ENCODE measurements at places on chromosomes 1 and 21.
A peak's percentile ranks its signal among the peaks of the same experiment; 100 is the strongest.

GRCh38 chr21:34345091-34345871, 18.5 kb upstream of the KCNE2 start:
- DNase-seq = no peak

DNA sequence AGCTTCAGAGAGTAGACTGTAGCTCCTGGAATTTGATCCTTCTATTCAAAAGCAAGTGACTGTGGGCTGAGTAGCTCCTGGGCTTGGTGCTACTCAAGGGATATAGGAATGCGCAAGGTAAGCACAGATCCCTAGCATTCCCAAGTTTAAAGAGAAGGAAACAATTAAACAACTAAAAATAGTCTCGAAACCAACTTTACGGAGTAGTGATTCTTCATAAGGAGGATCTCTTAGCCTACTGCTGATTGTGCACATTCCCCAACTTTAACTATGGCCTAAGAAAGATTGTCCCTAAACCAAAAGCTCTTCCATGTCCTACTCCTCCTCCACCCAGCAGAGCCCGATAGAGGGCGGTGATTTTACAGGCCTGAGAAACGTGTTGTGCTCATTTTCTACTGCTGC, 226.5 kb upstream of the CAMK1G start:
- DNase-seq = no peak

DNA sequence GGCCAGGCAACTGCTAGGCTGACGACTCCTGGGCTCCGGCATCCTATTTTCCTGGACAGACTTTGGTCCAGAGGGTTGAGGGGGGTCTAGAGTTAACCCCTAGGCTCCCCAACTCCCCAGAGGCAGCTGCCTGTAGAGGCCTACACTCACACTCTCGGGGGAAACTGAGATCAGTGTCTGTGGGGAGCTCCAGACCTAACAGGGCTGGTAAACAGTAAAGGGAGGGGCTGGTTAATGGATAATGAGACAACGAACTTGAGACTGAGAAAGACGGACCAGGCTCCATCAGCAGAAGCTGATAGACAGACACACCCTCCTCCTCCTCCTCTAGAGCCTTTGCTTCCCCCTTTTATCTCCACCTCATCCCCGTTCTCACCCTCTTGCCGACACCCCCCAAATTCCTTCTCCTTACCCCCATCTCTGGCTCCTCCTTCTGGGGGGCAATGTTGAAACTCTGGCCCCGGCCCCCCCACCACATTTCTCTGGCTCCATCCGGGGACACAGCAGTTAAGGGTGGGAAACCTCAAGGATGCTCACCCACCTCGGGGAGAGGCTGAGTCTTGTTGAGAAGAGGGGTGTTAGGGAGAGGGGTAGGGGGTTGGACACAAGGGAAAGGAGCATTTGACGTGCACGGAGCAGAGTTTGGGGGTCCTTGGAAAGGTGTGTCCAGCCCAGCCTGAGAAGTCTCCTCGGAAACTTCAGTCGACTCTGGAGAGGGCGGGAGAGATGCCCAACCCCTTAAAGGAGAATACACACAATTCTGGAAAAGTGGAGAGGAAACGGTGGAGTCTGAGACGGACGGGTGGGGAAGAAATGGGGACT, at the start of gene MTMR11:
Gene MTMR11 (minus strand): TSS at position 710 of the 822 bp plus-strand sequence. CDS start 232 bp downstream, at position 478.
- no peak for DNase-seq

DNA sequence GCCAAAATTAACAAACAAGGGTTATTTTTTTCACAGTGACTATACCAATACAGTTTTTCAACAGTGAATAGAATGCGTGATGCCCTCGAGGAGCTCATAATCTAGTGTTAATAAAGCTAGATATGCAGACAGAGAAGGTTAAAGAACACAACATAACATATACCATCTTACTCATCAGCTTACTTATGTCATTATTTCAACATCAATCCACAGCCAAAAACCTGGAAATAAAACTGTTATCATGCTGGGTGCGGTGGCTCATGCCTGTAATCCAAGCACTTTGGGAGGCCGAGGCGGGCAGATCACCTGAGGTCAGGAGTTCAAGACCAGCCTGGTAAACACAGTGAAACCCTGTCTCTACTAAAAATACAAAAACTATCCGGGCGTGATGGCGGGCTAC, 6.1 kb downstream of the STX6 start:
- no peak for DNase-seq

DNA sequence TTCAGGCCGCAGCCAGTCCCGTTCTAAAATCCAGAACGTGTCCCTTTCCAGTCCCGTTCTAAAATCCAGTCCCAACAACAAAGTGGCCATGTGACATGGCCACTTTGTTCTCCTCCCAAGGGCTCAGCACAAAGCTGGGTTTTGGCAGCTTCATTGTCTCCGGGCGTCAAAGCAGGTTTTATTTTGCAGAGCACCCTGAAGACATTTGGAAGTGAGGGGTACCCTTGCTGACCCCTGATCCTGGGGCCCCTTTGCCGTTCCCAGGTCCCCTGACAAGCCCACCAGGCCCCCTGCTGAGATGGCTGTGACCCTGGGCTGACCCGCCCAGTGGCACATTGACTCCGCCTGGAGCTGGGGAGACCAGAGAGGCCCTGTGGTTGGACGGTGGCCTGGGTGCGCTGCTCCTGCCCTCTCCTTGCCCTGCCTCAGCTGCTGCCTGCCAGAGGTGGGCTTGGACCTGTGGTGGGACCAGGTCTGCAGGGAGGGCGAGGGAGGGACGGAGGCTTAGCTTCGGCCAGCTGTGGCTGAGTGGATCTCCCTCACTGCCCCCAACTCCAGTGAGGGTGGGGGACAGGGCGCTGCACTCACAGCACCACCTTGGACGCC, 4.3 kb downstream of the PFKL start:
- DNase-seq = no peak

DNA sequence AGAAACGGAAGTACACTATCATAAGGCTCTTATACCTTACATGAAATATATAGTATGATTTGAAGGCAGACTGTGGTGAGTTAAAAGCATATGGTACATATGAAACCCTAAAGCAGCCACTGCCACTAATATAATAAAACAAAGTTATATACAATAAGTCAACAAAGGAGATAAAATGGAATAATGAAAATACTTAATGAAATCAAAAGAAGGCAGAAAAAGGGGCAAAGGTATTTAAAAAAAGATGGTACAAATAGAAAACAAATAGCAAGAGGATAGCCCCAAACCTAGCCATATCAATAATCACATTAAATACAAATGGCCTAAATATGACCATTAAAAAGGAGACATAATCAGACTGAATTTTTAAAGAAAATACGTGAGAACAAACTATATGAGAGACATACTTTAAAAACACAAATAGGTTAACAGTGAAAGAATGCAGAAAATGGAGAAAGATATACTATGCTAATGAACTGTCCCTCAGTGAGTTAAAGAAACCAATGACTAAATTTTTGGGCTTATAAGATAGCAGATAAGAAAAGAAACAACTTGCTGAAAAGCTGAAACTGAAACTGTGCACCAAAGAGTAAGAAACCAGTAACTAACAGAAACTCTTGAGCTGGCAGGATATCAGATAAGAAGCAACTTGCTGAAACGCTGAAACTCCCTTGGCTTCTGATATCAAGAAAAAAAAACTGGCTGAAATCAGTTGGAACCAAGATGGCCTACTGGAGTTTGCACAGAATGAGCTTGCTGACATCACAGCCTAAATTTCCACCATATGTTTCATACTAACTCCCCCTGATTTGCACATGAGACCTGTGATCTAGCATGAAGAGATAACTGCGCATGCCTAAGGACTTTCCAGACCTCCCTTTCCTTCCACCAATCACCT, 44.3 kb upstream of the IL10 start:
- DNase-seq = no peak

DNA sequence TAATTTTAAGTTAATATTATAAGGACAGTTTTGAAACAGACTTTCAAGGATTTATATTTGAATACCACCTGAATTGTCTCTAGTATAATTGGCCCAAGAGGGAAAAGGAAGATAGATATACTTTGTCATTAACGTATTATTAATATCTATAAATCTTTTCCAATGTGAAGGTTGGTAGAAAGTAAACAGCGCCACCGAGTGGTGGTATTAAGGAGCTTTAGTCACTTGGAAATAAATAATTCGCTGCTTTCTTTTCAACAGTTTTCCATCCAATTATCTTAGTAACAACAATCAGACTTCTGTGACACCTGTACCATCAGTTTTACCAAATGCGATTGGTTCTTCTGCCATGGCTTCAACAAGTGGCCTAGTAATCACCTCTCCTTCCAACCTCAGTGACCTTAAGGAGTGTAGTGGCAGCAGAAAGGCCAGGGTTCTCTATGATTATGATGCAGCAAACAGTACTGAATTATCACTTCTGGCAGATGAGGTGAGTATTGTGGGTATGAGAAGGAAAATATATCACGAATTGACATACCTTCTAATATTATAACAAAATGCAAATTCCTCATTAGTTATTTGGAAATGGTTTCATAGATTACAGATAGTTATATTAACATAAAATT, 37.7 kb downstream of the SH3GLB1 start:
- DNase-seq = no peak

- DNase-seq = no peak
Observed at GRCh38 chr1:37605061-37605650, 9.4 kb upstream of the GNL2 start.

DNA sequence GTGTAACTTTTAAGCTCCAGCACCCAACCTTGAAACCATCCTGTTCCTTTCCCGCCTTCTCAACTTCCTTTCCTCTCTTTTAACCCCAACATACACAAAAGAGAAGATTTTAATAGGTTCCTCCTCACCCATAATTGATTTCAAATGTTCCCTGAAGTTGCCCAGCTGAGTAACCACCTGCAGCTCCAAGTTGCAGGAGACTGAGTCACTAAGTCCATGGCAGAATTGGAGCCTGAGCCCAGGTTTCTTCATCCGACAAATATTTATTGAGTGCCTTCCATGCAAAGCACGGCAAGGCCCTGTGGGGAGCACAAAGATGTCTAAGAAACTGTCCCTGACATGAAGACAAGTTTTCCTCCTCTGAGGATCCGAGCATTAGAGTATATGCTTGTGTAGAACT, 97.7 kb downstream of the PAPPA2 start:
- DNase-seq = no peak

DNA sequence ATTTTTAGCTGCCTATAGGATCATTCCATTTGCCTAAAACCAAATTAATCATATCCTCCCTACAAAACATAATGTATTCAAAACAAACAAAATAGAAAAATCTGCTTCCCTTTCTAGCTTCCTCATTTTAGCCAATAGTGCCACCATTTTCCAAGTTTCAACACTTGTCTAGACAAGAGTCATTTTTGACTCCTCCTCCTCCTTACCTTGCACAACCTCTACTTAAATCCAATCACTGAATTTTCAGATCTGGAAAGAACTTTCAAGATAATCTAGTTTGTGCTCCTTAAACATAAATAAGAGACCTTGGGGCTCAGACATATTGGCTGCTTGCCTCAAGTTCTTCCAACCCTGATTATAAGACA, 7.4 kb downstream of the STX6 start:
- no peak for DNase-seq

DNA sequence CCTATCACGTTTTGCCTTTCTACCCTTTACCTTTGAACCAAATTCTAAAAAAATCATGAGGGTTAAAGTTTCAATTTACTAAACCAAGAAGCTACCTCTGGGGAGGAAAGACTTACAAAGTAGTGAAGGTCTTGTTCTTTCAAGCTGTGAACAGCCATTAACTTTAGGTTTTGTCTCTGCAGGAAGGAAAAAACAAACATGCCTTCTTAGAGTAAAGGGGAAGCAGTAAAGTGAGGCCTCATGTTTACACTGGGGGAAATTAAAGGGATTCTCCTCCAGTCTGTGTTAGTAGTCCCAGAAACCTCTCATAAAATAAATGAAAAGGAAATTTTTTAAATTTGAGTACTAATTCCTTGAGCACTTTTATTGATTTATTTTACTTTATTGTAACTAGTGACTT, 780.2 kb upstream of the ADGRL2 start:
- no peak for DNase-seq

DNA sequence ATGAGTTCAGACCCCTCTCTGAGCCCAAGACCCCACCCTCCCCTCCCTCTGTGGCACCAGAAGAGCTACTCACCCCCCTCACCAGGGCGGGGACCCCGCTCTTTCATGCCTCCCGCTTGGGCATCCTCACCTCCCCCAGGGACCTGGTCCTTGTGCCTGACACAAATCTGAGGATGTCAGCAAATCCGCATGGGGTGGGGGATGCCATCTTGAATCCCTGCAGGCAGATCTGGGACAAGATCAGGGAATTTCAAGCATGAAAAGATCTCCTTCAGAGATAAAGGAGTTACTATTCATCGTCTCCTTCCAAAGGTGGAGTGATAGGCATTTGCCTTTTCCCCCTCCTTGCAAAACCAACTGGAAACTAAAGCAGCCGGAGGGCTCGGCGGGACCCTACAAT, 81.1 kb downstream of the DISP3 start:
- DNase-seq = no peak

GRCh38 chr1:47707503-47707902, 269.7 kb downstream of the FOXD2 start:
- DNase-seq = no peak

DNA sequence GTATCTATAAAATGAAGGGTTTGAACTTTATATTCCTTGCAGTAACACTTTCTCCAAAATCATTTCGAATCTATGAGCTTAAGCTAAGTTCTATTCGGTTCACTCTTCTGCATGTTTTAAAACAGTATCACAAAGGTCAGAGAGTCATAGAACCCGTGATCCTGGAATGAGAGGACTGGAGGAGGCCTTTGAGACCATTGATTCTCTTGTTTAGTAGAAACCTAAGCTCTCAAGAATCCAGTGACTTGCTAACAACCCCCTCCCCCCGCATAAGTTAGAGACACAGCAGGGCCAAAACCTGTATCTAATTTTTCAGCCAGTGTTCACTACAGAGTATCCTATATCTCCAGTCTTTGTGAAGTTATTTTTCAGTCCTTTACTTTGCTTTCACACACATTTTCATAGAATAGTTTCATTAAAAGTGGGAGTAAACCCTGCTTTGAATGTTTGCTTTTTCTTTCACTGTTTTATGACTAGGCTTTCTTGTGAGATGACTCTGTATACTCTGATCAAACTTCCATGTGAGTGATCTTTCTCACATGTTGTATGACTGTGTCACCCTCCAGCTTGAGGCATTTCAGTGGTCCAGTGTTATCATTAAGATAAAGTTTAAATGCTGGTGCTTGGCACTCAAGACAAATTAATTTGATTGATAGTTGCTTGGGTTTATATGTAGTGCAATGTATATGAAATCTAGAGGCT, 275.4 kb upstream of the SGIP1 start:
- no peak for DNase-seq

- no peak for DNase-seq
Observed at GRCh38 chr1:52567943-52568342, 15.1 kb upstream of the TUT4 start.

GRCh38 chr1:14561014-14561693, 37.3 kb upstream of the KAZN start:
- no peak for DNase-seq

GRCh38 chr1:203278082-203278884, 27.0 kb upstream of the BTG2 start:
- peak; percentile 59 for DNase-seq

GRCh38 chr21:35377505-35378090, 328.5 kb upstream of the RUNX1 start:
- no peak for DNase-seq

All from AG04450 (cell line).